ENCODE measurements at places on chromosomes 2 and 18.

DNA sequence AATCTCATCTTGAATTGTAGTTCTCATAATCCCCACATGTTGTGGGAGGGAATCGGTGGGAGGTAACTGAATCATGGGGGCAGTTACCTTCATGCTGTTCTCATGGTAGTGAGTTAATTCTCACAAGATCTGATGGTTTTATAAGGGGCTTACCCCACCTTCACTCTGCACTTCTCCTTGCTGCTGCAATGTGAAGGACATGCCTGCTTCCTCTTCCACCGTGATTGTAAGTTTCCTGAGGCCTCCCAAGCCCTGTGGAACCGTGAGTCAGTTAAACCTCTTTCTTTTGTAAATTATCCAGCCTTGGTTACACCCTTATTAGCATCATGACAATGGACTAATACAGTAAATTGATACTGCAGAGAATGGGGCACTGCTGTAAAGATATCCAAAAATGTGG lies 57.9 kb downstream of the SCN7A start:
- no peak for DNase-seq

DNA sequence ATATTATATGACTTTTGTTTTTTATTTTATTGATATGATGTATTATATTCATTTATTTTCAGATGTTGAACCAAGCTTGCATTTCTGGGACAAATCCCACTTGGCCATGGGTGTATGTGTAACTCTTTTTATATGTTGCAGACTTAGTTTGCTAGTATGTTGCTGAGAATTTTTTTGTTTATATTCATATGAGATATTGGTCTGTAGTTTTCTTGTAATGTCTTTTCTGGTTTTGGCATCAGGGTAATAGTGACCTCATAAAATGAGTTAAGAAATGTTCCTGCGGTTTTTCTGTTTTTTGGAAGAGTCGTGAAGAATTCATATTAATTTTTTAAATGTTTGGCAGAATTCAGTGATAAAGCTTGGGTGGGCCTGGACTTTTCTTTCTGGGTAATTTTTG lies 88.7 kb downstream of the ASB1 start:
- no peak for DNase-seq

GRCh38 chr18:60503199-60503598 lies 130.6 kb upstream of the MC4R start:
- no peak for DNase-seq

- no peak for DNase-seq
Measured at GRCh38 chr2:1011006-1011405, 60.4 kb downstream of the SNTG2 start.

- DNase-seq, result no peak
Measured at GRCh38 chr18:64668461-64668962, 519.6 kb upstream of the LINC00305 start.

- DNase-seq, result no peak
Measured at GRCh38 chr2:85226783-85227182, 93.6 kb downstream of the TCF7L1 start.

DNA sequence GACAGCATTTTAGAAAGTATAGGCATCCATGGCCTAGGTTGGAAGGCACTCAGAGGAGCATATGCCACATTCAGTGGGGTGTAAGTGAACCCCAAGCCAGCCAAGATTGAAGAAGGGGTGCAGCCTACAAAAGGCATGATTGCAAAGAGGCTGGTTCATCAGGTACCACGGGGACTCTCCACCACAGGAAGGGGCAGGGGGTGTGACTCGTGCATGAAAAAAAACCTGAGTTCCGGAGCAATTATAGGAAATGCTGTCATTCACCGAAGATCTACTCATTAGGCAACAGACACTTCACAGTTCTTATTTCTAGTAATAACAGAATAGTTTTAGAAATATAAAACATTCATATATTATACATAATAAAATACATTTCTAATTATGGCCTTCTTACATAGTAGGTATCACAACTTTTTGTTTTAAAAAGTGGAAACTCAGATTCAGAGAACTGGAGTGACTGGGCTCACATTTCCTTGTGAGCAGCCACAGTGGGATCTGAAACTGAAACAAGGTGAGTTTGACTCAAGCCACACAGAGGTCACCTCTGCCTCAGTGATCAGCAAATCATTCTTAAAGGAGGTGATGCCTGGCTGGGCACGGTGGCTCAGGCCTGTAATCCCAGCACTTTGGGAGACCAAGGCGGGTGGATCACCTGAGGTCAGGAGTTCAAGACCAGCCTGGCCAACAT lies 188.4 kb upstream of the GYPC start:
- no peak for DNase-seq

DNA sequence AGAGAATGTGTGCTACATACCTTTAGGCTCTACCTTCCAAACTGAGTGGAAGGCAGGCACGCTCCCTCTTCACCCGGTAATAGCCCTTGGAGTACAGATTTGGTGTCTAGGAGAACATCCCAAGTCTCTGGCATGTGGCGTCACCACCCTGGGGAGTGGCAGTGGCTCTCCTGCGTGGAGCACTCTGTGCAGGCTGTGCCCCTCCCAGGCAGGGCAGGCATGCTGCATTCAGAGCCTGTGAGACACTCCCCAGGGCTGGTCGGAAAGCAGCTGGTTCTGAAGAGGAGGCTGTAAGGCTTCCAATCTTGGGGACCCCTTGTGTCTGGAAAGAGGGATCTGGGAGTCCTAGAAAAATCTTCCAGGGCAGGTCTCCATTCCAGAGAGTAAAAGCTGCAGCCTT lies 193.3 kb downstream of the ANKRD30B start:
- no peak for DNase-seq

- DNase-seq, result peak; percentile 60
Measured at GRCh38 chr2:69082430-69082997, 69.5 kb downstream of the ANTXR1 start.

- DNase-seq, result no peak
Measured at GRCh38 chr18:55401638-55402191, 186.3 kb downstream of the TCF4 start.

GRCh38 chr18:44716697-44717163 lies 36.0 kb downstream of the SETBP1 start:
- DNase-seq, result no peak

DNA sequence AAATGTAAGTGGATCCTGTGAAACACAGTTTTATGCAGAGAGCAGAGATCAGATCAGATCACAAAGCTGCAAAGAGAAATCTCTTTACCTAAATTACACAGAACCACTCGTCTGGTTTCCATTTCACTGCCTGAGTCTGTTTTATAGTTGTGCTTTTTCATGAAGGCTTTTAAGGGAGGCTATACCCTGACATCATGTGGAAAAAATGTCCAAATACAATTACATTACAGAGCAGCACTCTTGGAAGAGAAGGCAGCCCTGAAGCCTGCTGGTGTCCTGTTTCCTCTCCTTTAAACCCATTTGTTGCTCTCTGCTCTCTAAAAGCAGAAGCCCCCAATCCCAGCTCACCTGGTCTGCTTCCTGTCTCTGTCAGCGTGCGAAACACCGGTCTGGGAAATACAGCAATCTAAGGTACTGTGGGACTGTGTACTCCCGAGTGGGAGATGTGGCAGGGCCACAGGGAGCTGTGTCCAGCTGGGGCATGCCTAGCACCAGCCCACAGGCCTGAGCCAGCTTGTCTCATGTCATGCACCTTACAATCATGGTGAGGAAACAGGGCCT lies 24.8 kb upstream of the ZFP36L2 start:
- no peak for DNase-seq

DNA sequence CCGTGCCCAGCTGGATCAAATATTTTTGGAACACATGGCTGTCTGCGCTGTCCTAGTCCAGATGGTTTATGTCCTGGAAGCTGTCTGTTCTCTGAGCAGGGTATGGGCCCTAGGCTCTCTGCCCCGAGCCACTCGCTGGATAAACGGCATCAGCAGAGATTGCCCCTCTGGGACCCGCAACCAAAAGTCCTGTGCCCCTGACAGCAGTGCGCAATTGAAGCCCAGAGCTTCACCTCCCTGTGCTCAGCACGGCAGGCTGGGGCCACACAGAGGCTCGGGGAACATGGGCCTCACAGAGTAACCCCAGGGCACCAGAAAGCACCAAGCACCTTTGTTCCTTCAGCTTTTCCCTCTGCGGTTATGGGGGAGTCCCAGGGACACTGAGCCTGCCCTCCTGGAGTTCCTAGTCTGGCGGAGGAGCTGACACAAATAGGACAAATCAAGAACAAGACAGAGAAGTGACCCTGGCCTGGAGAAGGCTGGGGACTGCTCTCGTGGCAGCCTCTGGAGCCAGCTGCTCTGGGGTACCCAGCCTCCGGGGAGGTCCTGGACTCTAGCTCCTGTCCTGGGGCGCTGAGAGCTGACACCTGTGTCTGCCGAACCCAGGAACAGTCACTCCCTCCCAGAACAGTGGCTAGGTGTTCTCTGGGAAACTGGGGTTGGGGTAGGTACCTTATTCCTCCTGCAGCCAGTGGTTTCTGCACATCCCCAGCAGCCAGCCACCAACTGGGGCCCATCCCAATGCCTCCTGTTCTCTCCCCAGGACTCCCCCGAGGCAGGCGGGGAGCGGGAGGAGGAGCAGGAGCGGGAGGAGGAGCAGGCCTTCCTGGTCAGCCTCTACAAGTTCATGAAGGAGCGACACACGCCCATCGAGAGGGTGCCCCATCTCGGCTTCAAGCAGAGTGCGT lies 12.3 kb downstream of the ARID5A start:
- no peak for DNase-seq

GRCh38 chr2:66585587-66585986 lies 150.7 kb downstream of the MEIS1 start:
- DNase-seq, result no peak

GRCh38 chr2:195451160-195451559 lies 205.9 kb upstream of the SLC39A10 start:
- DNase-seq, result no peak

DNA sequence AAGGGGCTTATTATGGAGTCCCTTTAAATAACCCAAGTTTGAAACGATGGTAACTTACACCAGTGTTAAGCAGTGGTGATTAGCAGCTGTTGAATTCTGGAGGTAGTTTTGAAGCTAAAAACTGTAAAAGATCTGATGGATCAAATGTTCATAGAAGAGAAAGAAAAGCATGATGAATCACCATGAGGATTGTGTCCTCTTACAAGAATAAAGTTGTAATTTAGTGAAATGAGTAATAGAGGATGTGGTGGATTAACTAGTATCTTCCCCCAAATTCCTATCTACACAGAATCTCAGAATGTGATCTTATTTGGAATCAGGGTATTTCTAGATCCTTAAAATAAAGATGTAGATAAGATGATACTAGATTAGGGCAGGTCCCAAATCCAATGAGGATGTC lies 1138.2 kb upstream of the TMEFF2 start:
- no peak for DNase-seq

DNA sequence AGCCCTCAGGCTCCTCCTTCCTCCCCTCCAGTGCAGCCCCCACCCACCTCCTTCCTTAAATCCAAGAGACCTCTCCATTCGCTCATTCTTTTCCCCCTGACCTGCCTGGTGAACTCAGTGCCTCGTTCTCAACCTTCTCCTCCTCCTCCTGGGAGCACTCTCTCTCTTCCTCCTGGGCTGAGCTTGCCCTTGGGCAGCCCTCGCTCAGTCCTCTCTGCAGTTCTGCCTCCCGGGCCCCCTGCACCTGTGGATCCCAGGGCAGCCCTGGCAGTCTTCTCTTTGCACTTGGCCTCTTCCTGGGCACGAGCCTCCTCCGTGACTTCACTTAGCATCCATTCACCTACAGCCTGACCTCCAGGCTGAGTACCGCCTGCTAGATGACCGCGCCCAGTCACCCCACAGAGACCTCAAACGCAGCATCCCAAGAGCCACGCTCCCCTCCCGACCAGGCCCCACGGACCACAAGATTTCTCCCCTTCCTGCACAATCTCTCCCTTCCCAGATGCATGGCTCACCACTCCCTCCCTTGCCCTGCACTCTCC lies 58.9 kb upstream of the ID2 start:
- DNase-seq, result no peak

DNA sequence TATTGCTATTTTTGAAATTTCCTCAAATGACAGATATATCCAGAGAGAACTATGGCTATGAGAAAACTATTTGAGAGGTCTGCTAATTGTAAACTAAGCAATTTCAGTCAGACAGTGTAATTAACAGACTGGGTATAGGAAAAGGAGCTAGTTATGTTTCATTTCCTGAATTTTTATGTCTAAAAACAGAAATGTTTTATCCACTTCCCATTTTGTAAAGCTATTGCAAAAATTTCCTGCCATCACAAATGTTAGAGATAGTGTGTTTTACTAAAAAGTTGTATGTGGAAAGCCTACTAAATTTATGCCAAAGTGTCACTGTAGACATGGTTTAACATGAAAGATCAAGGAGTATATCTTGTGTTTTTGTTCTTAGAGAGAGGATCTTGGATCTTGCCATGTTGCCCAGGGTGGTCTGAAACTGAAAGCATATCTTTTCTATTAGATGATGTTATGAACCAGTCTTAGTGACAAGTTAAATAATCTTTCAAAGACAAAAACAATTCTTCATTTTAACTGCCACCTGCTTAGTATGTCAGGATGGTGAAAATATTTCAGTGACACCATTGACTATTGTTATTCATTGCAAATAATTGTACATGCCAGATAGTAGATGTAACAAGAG lies 40.5 kb upstream of the ITPRID2 start:
- peak; percentile 41 for DNase-seq

GRCh38 chr2:170586571-170587095 lies 128.5 kb upstream of the SP5 start:
- no peak for DNase-seq

- DNase-seq, result no peak
Measured at GRCh38 chr2:105795575-105795934, 50.8 kb downstream of the NCK2 start.

GRCh38 chr2:191854382-191855372 lies 7.8 kb upstream of the CAVIN2 start:
- DNase-seq, result no peak

DNA sequence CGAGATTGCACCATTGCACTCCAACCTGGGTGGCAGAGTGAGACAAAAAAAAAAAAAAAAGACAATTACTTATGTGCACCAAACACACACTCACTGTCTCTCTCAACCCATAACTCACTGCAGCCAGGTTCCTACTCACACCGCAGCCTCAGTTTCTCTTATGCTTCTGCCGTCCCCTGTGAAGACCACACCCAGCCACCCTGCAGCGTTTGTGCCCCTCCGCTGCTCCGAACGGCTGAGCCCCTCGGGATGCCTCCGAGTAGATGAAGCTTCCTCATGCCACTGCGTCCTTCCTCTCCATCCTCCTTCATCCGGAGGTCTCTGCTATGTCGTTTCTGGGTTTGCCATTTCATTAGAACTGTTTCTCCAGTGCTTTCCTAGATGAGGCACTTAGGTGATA lies 160.1 kb downstream of the TWIST2 start:
- DNase-seq, result no peak

- DNase-seq, result no peak
Measured at GRCh38 chr2:238105506-238106338, 5.6 kb downstream of the ESPNL start.

DNA sequence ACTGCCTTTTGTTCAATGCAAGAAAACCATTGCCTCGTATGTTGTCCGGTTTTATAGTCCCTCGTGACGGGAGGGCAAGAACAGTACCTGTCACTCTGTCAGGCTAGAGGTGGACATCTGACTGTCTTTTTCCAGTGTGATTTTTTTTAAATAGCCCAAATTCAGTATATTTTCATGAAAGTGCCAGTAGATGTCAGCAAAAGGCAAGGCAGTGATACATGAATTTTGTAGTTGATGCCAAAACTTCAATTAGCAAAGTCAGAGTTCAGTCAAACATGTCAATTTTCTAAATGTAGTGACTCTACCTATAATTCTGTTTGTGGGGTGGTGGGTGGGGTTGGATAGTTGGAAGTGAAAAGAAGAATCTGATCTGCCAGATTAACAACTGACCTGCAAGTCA lies 296.0 kb upstream of the MC4R start:
- DNase-seq, result no peak
